HAP-1 (cell line): ENCODE measurements at places on chromosomes 2 and 18.

DNA sequence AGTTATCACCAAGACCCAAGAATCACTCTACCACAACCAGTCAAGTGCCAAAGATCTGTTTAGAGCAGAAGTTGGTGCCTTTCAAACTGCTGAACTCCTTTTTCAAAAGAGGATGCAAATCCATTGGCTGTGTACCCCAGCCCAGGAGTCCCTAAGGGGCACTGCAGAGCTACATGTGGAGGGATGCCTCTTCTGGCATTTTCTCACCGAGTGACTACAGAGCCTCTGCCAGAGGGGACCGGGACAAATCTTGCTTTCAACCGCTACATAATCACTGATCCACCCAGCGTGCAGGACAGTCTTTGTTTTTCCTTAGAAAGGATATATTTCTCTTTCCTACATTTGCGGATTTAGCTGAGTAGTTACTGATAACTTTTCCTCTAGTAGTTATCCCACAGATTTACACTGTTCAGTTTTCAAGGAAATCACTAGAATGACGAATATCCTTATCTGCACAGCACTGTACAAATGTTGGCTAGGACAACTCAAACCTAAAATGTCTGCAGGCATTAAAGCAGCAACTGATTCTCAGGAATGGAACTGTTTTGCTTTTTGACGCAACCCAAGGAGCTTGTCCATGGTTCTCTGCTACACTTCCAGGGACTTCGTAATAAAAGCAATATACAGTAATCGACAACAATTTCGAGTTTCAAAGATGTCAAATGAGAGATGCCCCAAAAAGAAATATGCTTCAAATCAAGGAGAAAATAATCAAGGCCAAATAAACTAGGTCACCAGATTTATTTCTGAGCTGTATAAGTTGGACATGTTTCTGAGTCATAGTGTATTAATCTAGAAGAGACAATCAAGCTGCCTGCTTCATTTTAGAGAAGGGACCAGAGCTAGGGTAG is 24.1 kb downstream of the EPB41L3 start:
- DNase-seq, result no peak

DNA sequence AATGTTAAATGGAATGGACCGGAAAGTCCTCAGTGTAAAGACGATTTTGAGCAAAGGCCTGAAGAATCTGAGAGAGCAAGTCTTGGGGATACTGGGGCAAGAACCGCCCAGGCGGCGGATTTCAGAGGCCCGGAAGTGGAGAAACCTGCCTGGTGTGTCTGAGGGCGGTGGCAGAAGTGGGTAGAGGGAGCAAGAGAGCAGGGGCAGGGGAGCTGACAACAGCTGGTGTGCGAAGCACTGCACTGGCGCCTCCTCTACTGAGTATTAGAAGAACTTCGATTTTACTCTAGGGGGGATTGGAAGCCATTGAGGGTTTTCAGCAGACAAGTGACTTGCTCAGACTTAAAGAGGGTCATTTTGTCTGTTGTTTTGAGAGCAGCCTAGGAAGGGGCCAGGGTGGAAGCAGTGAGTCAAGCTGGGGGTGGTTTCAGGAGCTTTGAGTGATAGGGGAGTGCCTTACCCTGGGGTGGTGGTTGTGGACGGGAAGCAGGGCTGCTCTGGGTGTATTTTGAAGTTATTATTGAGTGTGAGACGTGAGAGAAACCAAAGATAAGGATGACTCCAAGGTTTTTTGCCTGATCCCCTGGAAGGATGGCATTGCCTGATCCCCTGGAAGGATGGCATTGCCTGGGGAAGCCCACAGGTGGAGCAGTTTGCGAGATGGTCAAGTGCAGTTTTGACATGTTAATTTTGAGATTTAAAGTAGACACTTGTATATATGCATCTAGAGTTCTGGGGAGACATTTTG is 52.5 kb downstream of the ZNF236 start:
- DNase-seq, result no peak

GRCh38 chr2:209864716-209865295 is 93.2 kb downstream of the UNC80 start:
- no peak for DNase-seq

- DNase-seq, result no peak
Measured at GRCh38 chr2:237221443-237221842, 135.8 kb downstream of the COPS8 start.

DNA sequence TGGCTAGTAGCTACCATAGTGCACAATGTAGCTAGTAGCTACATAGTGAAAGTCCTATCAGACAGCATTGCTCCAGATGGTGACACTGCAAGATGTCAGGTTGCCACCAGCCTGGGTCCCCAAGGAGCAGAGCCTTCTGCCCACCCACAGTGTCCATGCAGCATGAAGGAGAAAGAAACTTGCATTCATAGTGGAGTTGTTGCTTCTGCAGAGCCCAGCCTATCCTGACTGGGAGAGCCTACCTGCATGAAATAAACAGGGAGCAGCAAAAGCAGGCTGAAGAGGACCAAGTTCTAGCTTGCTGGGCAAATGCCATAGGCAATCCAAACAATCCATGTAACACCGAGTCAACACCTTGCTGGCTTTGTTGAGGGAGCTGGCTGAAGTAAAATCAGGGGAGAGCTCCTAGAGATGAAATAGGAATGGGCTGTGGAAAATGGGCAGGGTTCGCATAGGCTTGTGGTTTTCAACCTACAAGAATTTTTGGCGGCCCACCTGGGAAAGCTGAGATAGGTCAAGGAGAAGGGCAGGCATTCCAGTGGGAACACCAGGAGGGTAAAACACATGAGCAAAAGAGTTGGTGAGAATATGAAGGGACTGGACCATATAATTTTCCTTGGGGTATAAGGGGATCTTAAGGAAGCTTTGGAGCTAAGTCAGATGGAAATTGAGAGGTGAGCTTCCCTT is 195.8 kb downstream of the CYP26B1 start:
- DNase-seq, result no peak

- DNase-seq, result peak; percentile 11
Measured at GRCh38 chr2:67476809-67477790, 80.0 kb downstream of the ETAA1 start.

DNA sequence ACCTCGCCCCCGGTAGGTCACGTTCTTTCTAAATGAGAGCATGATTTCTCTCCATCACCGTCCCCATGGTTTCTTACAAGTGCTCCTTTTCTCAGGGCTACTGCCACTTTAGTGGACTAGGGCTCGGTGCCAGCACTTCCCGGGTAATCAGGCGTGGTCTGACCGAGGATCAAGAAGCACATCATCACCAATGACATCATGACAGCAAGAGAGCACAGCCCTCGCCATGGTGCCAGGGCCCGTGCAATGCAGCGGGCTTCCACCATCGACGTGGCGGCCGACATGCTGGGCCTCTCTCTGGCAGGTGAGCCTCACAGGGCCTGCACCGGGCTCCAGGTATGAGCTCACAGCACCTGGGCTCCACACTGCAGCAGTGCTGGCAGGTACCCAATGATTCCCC is 75.2 kb downstream of the INPP4A start:
- DNase-seq, result no peak

- DNase-seq, result no peak
Measured at GRCh38 chr2:170121689-170122088, 56.3 kb upstream of the MYO3B start.

GRCh38 chr2:151777935-151778334 is 43.7 kb upstream of the NEB start:
- DNase-seq, result no peak

- no peak for DNase-seq
Measured at GRCh38 chr2:172177581-172177980, 74.9 kb upstream of the DLX2 start.

DNA sequence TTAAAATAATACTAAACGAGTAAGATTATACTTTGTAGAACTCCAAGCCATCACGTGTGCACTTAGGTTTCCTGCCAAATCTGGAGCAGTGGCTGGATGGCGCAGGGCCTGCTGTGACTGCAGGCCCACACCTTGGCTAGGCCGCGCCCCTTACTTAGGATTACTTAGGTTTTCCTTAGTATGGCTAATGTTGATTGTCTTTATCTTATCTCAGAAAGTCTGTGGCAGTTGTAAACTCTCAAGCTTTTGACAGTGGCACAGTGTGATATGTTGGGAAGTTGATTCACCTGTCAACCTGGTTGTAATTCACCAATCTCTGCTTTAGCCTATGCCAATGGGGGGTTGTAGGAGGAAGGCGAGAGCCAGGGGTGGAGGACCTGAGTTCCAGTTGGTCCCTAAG is 208.4 kb downstream of the ZNF407 start:
- DNase-seq, result no peak

- DNase-seq, result no peak
Measured at GRCh38 chr2:154195644-154196195, 324.0 kb downstream of the GALNT13 start.

GRCh38 chr2:217788669-217789002 is 214.2 kb downstream of the TNS1 start:
- DNase-seq, result no peak

GRCh38 chr2:204486805-204487204 is 58.5 kb upstream of the PARD3B start:
- no peak for DNase-seq

DNA sequence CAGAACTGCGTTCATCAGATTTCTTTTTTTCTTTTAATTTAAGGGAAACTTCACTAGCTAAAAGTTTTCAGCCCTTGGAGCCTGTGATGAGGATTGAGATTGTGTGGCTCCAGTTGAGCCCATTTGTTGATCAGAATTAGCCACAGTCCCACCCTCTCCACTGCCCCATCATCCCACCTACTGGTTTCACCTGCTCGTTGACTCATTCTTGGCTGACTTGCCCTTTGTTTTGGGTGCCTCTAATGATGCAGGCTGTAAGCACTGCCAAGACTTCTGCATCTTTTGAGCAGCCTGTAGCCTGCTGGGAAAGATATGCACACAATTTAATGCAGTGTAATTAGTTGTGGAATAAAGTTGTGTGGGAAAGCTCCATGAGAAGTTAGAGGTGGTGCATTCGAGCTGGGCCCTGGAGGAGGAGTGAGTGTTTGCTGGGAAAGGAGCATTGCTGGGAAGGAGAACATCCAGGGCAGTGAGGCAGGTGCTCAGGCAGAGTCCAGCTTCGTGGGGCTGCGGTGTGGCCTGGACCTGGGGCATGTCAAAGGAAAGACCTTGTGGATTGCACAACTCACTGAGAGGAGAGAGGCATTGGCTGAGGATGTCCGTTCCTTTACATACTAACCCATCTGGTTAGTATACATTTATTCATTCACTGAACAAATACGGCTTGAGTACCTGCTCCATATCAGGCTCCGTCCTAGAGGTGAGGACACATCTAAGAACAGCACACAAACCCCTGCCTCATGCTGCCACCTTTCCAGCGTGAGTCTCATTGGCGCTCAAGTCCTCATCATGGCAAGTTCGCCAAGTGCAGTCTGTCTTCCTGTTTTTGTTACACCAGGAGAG is 18.2 kb downstream of the ASPRV1 start:
- no peak for DNase-seq

GRCh38 chr2:96788442-96789244 is 27.4 kb upstream of the CNNM3 start:
- DNase-seq, result no peak

GRCh38 chr2:9971105-9971818 is 19.8 kb downstream of the GRHL1 start:
- no peak for DNase-seq

- no peak for DNase-seq
Measured at GRCh38 chr2:119389615-119390306, 23.0 kb downstream of the DBI start.

DNA sequence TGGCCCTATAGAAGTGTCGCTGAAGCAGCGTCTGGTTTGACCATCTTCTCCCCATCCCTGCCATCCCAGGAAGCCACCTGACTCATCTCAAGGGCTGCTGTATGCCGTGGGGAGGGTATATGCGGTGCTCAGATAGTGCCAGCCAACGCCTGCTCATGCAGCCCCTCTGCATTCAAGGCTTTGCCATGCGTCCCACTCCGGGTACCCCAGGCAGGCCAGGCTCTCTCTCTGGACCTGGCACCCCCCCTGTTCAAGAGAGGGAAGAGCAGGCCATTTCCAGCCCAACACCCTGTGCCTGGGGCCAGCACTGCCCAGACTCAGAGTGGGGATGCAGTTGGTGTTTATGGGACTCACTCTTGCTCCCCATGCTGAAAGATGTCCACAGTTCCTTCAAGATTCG is 130.0 kb downstream of the GLI2 start:
- no peak for DNase-seq

DNA sequence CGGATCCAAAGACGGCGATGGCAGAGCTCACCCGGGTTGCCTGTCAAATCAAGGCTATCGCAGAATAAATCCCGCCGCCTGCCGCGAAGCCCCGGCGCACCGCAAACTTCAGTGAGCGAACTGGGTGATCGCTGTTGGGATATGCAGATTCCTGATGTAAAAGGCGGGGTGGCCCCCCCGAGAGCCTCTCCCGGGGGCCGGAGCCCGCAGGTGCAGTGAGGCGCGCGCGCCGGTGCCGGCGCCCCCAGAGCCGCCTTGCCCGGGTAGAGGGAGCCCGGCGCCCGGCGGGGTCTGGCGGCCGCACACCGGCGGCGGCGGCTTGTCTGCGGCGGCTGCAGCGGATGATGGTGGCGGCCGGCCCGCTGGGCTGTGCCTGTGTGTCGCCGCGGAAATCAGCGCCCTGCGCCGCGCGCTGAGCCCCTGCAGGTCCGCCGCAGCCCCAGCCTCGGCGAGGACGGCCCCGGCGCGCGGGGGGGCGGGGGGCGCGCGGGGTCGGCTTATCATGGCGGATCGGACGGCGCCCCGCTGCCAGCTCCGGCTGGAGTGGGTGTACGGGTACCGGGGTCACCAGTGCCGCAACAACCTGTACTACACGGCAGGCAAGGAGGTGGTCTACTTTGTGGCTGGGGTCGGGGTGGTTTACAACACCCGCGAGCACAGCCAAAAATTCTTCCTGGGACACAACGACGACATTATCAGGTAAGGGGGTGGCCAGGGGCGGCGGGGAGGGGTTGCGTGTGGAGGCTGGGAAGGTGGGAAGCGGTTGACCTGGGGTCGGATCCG is 1.3 kb downstream of the EML6 start:
- peak; percentile 56 for DNase-seq

GRCh38 chr18:73852789-73853549 is 294.7 kb downstream of the FBXO15 start:
- DNase-seq, result no peak

DNA sequence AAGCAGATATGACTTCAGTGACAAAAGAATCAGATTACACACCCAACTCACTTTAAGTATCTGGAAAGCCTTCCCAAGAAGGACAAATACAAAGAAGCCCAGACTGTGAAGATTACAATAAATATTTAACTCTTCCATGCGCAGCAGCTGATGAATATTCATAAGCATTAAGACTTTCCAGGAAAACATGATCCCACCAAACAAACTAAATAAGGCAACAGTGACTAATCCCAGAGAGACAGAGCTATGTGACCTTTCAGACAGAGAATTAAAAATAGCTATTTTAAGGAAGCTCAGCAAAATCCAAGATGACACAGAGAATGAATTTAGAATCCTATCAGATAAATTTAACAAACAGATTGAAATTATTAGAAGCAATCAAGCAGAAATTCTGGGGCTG is 108.2 kb upstream of the UBE2E3 start:
- no peak for DNase-seq

GRCh38 chr18:62637807-62638687 is 77.3 kb upstream of the PHLPP1 start:
- peak; percentile 66 for DNase-seq

- no peak for DNase-seq
Measured at GRCh38 chr18:78542204-78542603, 437.4 kb upstream of the SALL3 start.

- no peak for DNase-seq
Measured at GRCh38 chr2:70651727-70652126, 98.1 kb upstream of the TGFA start.
